Cortex of kidney (tissue), 1 donor: ENCODE measurements at places on chromosomes 7 and 10.

- no peak for DNase-seq
Measured at GRCh38 chr7:7675686-7676085, 35.1 kb downstream of the UMAD1 start.

DNA sequence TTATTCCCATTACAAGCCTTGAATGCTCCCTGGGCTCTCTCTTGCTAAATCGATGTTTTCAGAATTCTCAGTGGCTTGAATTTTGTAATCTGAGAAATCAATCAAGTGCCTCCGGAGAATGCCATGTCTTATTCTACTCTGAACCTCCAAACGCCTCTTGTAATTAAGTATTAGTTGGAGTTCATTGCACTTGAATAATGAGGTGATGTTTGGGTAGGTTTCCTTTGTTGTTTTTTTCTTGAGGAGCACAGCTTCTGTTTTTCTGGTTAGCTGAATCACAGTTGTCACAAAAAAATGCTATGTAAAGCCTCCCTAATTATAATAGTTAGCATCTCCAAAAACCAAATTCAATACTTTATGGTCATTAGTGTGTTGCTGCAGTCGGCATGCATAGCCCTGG is 100.3 kb downstream of the PLPP4 start:
- DNase-seq, result no peak

DNA sequence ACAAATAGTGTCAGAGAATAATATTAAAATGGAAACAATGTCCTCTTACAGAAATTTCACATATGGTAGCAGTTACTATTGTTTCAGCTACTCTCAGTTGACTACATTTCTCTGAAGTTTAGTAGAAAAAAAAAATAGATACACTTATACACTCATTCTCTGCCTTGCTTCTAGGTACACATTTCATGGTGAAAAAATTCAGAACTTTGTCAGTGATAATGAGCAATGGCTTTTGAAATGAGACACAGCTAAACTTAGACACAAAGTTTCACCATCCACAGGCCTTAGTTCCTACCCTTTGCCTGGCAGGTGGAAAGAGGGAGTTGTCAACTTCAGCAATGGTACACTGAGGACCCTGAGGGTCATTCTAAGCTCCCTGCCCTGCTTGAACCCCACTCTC is 69.2 kb downstream of the CPVL start:
- DNase-seq, result no peak

- no peak for DNase-seq
Measured at GRCh38 chr10:62424026-62424425, 49.9 kb downstream of the ZNF365 start.

DNA sequence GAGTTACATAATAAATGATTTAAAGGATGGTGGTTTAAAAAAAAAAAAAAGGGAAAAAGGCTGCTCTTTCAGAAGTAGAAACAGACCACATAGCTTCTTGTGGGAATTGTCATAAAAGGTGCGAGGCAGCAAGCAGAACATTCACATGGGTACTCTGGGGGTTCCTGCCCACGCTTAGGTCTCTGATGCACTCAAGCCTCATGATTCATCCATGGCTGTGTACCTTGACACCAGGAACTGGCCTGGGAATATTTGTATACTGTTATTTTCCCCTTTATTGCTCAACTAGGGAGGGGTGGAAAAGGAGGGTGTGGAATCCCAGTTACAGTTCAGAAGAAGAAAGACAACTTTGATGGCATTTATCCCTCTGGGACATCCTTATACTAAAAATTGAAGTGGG is 4.0 kb downstream of the PON2 start:
- DNase-seq, result no peak

DNA sequence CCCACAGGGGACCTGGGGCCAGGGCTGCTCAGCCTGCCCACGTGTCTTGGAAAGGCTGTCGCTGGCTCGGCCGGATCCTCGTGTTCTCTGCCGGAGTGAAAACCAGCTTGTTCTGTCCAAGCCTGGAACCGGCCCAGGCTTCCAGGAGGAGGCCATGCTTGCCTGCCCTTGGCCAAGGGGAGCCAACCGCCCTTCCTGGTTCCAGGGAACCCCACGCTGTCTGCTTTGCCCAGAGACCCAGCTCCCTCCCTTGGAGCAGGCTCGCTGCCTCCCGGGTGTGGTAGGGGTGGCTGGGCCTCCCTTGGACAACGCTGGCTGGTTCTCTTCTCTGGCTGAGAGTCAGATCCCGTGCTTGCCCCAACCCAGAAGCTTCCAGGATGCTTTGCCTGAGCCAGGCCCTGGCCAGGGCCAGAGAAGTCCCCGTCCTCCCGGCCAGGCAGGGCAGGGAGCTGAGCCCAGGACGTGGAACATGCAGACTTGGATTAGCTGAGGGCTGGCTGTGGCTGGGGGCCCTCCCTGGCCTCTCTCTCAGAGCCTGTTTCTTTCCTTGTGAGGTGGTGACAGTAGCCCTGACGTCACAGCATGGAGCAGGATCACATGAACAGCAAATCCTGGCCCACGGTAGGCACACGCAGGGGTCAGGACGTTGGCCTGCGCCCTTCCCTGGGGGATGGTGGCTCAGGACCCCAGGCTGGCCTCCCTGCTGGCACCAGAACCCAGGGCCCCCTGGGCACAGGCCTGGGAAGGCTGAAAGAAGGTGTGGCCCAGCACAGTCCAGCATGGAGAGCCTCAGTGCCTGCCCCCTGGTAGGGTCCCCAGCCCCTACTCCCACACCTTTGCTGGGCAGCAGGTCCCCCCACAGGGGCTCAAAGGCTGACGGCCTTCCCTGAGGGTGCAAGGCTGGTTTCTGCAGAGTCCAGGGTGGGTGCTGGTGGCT is 67.5 kb downstream of the PWWP2B start:
- DNase-seq, result no peak

DNA sequence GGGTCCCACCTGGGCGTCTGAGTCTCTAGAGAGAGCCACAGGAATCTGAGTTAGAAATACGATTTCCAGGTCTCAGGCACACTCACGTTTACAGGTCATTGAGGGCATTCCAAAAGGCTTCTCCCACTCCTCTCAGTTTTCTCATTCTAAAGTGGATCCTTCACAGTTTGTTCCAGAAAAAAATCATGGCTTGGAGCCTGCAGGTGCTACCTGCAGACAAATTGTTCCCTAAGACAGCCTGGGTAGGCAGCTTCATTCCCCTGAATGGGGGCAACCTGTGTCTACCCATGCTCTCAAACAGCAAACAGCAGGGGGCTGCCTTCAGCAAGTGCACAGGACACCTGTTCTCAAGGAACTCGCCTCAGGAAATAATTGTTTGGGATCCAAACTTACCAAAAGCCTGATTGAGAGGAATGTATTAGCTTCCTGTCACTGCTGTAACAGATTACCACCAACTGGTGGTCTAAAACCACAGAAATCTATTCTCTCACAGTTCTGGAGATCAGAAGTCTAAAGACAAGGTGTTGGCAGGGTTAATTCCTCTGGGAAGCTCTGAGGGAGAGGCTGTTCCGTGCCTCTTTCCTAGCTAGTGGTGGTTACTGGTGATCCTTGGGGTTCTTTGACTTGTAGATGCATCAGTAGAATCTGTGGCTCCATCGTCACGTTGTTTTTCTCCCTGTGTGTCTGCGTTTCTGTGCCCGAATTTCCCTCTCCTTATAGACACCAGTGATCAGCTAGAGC is 117.2 kb downstream of the RAB11FIP2 start:
- no peak for DNase-seq

- no peak for DNase-seq
Measured at GRCh38 chr10:48390933-48391845, 84.7 kb downstream of the MAPK8 start.

GRCh38 chr7:42982604-42983115 is 50.5 kb downstream of the MRPL32 start:
- no peak for DNase-seq

GRCh38 chr7:28980451-28981160 is 22.5 kb upstream of the TRIL start:
- DNase-seq, result no peak

DNA sequence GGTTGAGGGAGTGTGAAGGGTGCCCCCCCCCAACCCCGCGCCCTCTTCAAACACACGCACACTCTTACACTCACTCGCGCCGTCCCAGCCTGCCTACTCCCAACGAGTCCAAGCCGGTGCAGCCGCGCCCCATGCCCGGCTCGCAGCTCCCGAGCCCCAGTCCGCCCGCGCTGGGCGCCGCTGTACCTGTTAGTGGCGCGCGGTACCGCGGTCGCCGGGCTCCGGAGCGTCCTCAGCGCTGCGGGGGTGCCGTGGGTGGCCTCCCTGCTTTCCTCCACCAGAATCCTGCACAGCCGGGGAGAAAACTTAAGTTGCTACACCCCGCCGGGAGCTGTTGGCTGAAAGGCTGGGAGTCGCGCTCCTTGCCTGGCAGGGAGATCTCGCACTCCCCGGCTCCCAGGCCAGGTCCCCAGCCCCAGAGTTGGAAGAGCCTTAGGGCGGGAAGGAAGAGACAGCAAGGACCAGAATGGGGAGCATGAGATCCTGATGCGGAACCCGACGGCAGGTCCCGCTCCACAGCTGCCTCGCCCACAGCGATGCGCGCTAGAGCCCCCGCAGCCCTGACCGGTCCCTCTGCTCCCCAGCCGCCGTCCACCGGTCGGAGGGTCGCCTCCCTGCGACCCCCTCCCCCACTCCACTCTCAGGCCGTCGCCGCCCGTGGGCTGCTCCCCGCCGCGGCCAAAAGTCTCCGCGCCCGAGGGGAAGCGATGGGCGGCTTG is 863 bp downstream of the ST8SIA6 start:
- no peak for DNase-seq

- no peak for DNase-seq
Measured at GRCh38 chr10:132048294-132048667, 17.5 kb upstream of the JAKMIP3 start.

GRCh38 chr10:129521161-129522025 is 54.4 kb downstream of the MGMT start:
- DNase-seq, result no peak

- DNase-seq, result no peak
Measured at GRCh38 chr10:124601016-124601415, 139.4 kb downstream of the LHPP start.

DNA sequence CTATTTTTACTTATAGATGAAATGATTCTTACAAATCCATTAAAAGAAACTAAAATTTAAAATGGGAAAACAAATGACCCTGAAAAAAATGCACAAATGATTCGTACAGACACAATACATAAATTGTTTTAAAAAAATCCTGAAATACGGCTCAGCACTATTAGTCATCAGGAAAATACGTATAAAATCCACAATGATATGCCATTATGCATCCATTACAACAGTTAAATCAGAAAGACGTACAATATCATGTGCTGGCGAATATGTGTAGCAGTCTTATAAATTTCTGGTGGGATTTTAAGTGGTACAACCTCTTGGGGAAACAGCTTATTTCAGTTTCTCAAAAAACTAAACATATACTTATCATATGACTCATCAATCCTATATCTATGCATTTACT is 600.1 kb upstream of the STEAP1 start:
- DNase-seq, result no peak

DNA sequence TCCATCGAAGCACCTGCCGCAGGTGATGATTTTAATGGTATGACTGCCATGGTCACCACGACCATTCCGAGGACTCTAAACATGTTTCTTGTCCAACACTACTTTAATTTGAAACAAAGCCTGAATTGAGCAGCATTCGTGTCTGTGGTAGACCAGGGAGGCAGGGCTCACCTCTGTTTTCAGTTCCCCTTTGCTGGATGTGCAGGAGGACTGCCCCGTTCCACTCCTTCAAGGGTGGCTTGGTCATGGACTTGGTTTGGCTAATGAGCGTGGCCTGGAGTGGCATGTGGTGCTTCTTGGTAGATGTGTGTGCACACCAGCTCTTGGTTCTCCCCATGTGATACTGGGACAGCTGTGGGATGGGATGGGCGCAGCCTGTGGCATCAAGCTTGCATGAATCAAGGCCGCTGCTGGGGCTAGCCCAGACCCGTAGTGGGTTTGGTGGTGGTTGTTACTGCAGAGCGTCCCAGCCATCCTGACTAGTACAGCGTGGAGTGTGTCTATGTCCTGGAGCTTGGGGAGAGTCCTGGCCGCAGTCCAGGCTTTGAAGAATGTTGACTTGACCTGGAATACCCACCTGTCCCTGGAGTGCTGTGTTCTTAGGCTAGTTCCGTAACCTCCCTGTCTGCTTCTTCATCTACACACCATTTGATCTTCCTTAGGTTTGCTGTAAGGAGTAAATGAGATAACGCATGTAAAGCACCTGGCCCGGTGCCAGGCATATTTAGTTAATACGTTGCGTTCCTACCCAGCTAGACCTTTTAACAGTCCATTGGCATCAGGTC is 34.8 kb downstream of the MGMT start:
- DNase-seq, result no peak

- DNase-seq, result no peak
Measured at GRCh38 chr7:5773661-5774086, 7.8 kb downstream of the RNF216 start.

DNA sequence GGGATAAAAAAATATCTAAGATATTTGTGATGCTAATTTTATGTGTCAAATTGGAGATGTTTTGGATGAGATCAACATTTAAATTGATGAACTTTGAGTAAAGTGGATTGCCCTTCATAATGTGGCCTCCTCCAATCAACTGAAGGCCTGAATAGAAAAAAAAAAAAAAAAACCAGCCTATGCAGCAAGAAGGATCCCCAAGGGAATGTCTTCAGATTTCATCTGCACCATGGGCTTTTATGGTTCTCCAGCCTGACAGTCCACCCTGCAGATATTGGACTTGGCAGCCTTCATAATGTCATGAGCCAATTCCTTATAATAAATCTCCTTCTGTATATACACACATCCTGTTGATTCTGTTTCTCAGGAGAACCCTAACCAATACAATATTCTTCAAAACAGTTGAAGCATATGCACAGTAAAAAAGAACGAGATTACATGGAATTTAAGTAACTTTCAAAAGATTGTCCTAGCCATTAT is 316.9 kb upstream of the PLXDC2 start:
- no peak for DNase-seq

- DNase-seq, result no peak
Measured at GRCh38 chr10:92832998-92833650, 15.2 kb upstream of the EXOC6 start.

GRCh38 chr7:131188367-131189339 is 139.0 kb upstream of the MKLN1 start:
- no peak for DNase-seq
